ENCODE measurements at places on chromosomes 2 and 18. TPM values are rescaled to one million over a fixed set of nuclear protein-coding genes. Genes with fewer than 3 reads are reported as not detected.

Gene VIT
- not detected for total RNA-seq

Gene SERPINB10
- total RNA-seq: not detected

Gene SLC16A14
- total RNA-seq: 0.33 TPM

Gene STPG4
- total RNA-seq: 0.50 TPM

Gene GAREM1
- total RNA-seq: 0.30 TPM

Gene UGT1A10
- total RNA-seq: not detected

Gene HYCC2
- 36.0 TPM for total RNA-seq

- DNase-seq: no peak
Observed at GRCh38 chr18:65124633-65125032, 626.2 kb upstream of the CDH7 start.

- peak; percentile 44 for DNase-seq
Observed at GRCh38 chr2:113370478-113371091, 66.9 kb upstream of the ZNG1B start.

GRCh38 chr2:207291625-207292252 is 126.0 kb upstream of the KLF7 start:
- DNase-seq: no peak

GRCh38 chr2:215137741-215138340 is 585 bp downstream of the ABCA12 start:
- no peak for DNase-seq

- DNase-seq: no peak
Observed at GRCh38 chr2:227818675-227819397, 5.2 kb downstream of the CCL20 start.

DNA sequence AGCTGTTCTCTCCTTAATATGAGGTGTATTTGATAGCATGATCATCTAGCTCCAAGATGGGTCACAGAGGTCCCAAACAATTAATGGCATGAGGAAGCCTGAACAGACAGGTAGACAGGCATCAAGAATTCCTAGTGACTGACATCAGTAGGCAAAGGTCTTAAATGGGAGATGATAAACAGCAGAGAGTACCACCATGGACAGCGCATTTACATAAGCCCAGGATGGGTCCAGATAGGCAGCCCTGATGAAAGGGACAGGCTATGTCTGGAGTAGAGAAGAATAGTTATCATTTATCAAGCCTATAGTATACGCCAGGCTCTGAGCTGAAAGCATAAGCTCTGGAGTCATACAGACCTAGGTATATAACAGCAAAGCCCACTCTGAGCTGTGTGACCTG is 434.7 kb upstream of the SETBP1 start:
- DNase-seq: no peak

- DNase-seq: no peak
Observed at GRCh38 chr18:2402084-2402483, 169.2 kb downstream of the METTL4 start.

GRCh38 chr2:237459741-237460174 is 27.3 kb upstream of the MLPH start:
- no peak for DNase-seq

GRCh38 chr2:176772816-176773215 is 439.8 kb upstream of the HNRNPA3 start:
- DNase-seq: no peak

DNA sequence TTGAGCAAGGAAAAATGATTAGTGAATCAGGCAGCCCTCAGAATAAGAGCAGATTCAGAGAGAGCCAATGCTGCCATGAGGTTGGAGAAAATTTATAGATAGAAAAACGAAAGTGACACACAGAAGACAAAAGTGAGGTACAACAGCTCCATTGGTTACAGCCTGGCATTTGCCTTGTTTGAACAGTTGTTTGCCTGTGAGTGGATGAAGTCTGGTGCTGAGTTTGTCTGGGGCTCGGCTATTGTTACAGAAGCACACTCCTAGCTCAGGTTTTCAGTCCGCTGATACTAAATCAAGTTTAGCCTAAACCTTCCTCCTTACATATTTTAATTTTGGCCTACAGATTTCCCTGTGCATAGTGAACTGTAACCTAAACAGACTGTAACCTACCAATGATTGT is 387.8 kb upstream of the RAB12 start:
- no peak for DNase-seq

DNA sequence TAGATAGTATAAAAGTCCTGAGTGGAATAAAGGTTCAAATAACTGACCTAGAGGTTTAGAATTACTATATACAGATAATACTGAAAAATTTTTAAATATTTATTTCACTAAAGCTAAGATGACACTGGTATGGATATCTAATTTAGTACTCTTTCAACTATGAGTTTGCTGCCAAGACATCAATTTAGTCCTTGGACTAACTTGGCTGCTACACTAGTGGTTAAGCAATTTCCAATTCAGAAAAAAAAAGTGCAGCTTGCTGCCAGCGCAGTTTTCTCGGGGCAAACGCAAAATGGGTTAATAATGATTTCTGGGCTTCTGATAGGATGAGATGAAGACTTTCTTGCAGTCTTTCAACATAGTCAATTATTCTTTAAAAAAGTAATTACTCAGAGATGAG is 10.8 kb downstream of the BUB1 start:
- no peak for DNase-seq

Data from T-cell (primary cell).